Hematopoietic multipotent progenitor cell treated with erythropoietin and hydrocortisone succinate and interleukin-3 and kit ligand, for 4 days (in vitro differentiated cells): ENCODE measurements at places on chromosomes 12 and 14.

DNA sequence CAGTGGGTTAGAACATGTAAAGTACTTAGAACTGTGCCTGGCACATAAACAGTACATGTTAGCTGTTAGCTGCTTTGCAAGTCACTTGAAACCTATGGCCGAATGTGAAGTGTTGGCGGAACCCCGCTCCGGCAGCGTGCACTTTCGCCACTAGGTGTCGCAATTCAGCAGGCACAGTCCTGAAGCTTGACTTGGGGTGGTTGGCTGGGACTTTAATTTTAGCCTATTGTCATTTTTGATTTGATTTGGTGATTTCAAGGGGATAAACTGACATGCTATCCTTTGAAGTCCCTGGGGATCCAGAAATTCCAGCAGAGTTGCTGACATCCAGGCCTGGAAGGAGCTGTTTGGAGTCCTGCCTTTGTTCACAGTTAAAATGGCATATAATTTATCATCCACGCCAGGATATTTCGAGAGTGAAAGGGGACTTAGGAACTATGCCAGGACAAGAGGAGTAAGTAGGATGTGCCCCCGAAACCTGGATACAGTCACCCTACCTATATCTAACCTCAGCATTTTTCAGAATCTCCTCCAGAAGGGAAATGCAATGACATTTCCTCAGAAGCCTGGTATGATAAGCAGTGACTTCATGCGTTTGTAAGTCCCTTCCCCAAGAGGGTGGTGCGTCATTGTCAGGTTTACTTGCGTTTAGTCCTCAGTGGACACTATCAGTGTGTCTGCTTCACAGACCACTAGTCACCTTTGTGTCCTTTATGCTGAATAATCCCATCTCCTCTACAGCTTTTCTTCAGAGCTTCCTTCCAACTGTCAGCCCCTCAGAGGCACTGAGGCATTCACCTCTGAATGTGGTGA is 3.5 kb upstream of the TSPAN9 start:
- DNase-seq: peak; percentile 91

GRCh38 chr12:79275631-79276030 is 411.1 kb downstream of the SYT1 start:
- no peak for DNase-seq

- peak; percentile 84 for DNase-seq
Measured at GRCh38 chr12:101670007-101670671, 27.3 kb upstream of the CHPT1 start.

DNA sequence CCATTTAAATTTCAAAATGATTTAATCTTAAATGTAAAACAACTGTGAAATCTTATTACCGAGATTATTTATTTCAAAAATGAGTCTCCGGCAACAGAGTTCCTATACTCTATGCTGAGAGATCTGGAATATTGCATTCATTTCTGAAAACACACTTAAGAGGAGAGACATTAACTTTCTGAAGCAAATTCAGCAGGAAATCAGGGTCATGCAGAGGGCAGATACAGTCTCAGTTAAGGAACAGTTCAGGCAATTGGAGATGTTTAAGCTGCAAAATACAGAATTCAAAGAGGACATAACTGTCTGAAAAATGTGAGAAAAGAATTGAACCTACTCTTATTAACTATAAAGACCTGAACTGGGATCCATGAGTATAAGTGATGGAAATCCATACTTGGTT is 320.7 kb downstream of the PAWR start:
- DNase-seq: no peak

- DNase-seq: no peak
Measured at GRCh38 chr14:89702073-89702875, 252.3 kb downstream of the EFCAB11 start.

DNA sequence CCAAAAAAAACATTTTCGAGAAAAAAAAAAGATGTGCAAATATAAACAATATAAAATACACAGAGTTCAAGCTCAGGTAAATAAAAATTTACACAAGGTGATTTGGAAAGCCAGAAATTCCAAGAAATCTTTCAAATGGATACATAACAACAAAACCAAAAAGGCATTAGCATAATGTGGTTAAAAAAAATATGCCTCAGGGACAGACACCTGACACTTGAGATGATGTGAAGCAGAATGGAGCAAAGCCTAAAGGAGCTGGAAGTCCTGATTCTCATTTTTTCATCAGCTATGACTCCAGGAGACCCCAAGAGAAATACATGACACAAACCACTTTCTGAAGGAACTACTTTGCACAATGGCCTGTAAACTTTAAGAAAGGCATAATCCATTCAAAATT is 98.6 kb downstream of the PPP2R5E start:
- DNase-seq: no peak
